ENCODE measurements at places on chromosomes 13 and 19. TPM values are rescaled to one million over a fixed set of nuclear protein-coding genes. Genes with fewer than 3 reads are reported as not detected.

The FLT1 gene
- 5.4 TPM for total RNA-seq

The KCTD4 gene
- total RNA-seq: 0.13 TPM

The MCF2L gene
- 0.79 TPM for total RNA-seq

The KCTD15 gene
- total RNA-seq: 22.6 TPM

The NLRP13 gene
- total RNA-seq: not detected

The ZNF132 gene
- total RNA-seq: 9.5 TPM

The SULT2A1 gene
- not detected for total RNA-seq

The LIM2 gene
- total RNA-seq: not detected

The CIC gene
- total RNA-seq: 17.2 TPM

The PALM3 gene
- total RNA-seq: 0.12 TPM

Data from aortic smooth muscle cell (primary cell).